GF-D8 (cell line): ENCODE measurements at places on chromosomes 12 and 14.

GRCh38 chr12:106096376-106096775 lies 42.4 kb downstream of the NUAK1 start:
- DNase-seq = no peak

GRCh38 chr12:53596920-53597363 lies 29.2 kb downstream of the ATF7 start:
- no peak for DNase-seq

- DNase-seq = no peak
Observed at GRCh38 chr12:46786774-46787173, 39.0 kb downstream of the SLC38A4 start.

GRCh38 chr14:101838476-101838875 lies 77.0 kb downstream of the PPP2R5C start:
- DNase-seq = no peak

- DNase-seq = no peak
Observed at GRCh38 chr14:93234798-93235197, 27.7 kb downstream of the UBR7 start.
